ENCODE measurements at places on chromosomes 11 and 22. TPM values are rescaled to one million over a fixed set of nuclear protein-coding genes. Genes with fewer than 3 reads are reported as not detected.

PSMA1 gene
- 198 TPM for total RNA-seq

XKR3 gene
- not detected for total RNA-seq

GRCh38 chr11:18844753-18845367 is 53.3 kb upstream of the PTPN5 start:
- no peak overlapping the region for H3K27ac ChIP-seq
- peak; percentile 33 for DNase-seq
- H3K4me1 ChIP-seq: no peaks in the 10 kb centered on the region
- H3K36me3 ChIP-seq: no peaks in the 10 kb centered on the region
- 0 out of 2 replicates have a peak, but pooled peaks cover 8% of the 10 kb centered on the region for H3K27me3 ChIP-seq
- no peak overlapping the region for H3K4me3 ChIP-seq

GRCh38 chr11:78313181-78313795 is 104.3 kb downstream of the GAB2 start:
- H3K36me3 ChIP-seq: no peaks in the 10 kb centered on the region
- H3K27ac ChIP-seq: no peak overlapping the region
- peak; percentile 64 for DNase-seq
- no peaks in the 10 kb centered on the region for H3K27me3 ChIP-seq

GRCh38 chr22:23245799-23246136 is 65.5 kb downstream of the BCR start:
- no peak overlapping the region for H3K4me3 ChIP-seq
- no peak overlapping the region for H3K27ac ChIP-seq
- no peaks in the 10 kb centered on the region for H3K4me1 ChIP-seq
- no peak for DNase-seq
- no peaks in the 10 kb centered on the region for H3K27me3 ChIP-seq

DNA sequence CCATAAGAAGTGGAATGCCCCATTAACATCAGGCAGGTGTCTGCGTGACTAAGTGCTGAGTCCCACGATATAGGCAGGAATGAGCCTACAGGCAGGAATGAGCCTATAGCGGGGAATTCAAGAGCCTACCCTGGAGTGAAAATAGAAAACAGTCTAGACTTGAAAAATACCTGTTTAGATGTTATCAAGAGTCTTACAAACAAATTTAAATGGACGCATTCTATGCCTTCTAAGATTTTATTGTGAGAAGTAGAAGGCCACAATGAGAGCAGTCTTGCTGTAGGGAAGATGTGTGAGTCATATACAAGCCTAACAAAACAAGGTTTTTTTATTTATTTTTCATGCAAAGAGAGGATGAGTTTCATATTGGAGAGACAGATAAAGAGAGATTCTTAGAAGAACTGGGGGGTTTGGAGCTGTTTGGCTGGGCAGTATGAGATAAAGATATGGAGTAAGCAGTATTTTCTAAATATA is 200.8 kb upstream of the ZC3H12C start:
- no peak overlapping the region for H3K4me3 ChIP-seq
- no peaks in the 10 kb centered on the region for H3K27me3 ChIP-seq
- H3K4me1 ChIP-seq: no peaks in the 10 kb centered on the region
- no peak overlapping the region for H3K27ac ChIP-seq
- DNase-seq: no peak

DNA sequence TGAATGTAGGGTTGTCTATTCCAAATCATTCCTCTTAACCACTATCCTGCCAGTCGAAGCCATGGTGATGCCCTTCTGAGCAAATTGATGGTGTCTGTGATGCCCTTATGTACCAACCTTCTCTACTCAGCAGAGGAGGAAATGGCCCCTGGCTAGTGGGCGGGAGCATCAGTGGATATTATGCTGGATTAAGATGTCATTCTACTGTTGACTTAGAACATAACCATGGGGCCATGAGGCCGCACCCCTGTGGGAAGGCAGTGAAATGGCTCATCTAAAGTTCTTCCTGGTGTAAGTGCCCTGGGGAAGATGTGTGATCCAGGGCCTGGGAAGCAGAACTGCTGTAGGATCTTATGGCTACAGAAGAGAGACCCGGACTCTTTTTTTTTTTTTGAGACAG is 20.7 kb upstream of the P2RY2 start:
- no peaks in the 10 kb centered on the region for H3K36me3 ChIP-seq
- no peaks in the 10 kb centered on the region for H3K4me1 ChIP-seq
- H3K4me3 ChIP-seq: no peak overlapping the region
- no peak overlapping the region for H3K27ac ChIP-seq

DNA sequence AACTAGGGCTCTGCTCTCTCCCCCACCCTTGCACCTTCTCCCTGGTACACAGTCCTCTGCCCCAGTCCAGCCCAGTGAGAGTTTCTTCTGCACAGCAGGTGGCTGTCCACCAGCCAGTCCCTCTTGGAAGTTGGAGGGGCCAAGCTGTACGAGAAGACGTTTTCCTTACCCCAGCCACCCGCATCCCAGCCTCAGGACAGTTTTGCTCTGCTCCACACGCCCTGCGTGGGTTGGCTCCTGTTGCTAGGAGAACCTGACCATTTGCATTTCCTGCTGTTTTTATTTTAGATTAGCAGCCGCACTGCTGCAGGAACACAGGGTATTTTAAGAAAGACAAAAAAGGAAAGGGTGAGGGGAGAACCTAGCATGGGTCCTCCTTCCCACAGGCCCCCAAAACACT is 17.6 kb upstream of the NRGN start:
- no peaks in the 10 kb centered on the region for H3K36me3 ChIP-seq
- no peak overlapping the region for H3K27ac ChIP-seq
- no peak for DNase-seq

GRCh38 chr11:27373856-27374602 is 11.0 kb upstream of the CCDC34 start:
- H3K4me1 ChIP-seq: peaks cover 6% of the 10 kb centered on the region
- no peak overlapping the region for H3K27ac ChIP-seq
- no peaks in the 10 kb centered on the region for H3K27me3 ChIP-seq
- no peak for DNase-seq

- H3K27ac ChIP-seq: no peak overlapping the region
- no peaks in the 10 kb centered on the region for H3K27me3 ChIP-seq
- DNase-seq: no peak
These were observed 47.3 kb upstream of the TSKU start for GRCh38 chr11:76735841-76736240.

DNA sequence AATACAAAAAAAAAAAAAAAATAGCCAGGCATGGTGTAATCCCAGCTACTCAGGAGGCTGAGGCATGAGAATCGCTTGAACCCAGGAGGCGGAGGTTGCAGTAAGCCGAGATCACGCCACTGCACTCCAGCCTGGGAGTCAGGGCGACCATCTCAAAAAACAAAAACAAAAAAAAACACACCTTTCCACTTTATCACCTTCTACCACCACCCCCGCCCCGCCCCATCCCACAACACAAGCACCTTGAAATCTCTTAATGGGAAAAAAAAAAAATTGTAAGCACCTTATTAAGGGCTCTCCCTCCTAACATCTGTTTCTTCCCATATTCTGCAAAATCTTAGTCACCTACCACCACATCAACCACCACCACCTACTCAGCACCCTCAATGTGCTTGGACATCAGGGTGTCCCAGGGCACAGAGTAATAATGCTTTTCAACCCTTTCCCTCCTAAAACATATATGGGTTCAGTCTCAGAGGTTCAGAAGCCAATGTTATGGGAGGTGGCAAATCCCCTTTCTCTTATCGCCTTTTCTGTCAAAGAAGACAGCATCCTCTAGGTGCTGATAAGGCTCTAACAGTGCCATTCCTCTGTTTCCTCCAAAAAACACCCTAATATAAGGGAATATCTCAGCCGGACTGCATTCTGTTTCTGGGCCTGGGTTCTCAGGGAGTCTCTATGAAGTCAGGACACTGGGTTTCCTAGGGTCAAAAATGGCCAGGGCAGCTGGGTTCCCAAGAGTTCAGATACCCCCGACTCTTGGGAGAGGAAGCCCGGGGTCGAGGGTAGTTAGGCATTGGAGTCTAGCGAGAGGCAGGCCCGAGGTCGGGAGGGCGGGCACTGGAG is 718 bp downstream of the INTS5 start:
- H3K27ac ChIP-seq: peak overlapping the region; percentile 97
- peaks cover 8% of the 10 kb centered on the region for H3K4me1 ChIP-seq
- DNase-seq: no peak
- H3K36me3 ChIP-seq: 0 out of 2 replicates have a peak, but pooled peaks cover 5% of the 10 kb centered on the region
- peak overlapping the region; percentile 86 for H3K4me3 ChIP-seq

DNA sequence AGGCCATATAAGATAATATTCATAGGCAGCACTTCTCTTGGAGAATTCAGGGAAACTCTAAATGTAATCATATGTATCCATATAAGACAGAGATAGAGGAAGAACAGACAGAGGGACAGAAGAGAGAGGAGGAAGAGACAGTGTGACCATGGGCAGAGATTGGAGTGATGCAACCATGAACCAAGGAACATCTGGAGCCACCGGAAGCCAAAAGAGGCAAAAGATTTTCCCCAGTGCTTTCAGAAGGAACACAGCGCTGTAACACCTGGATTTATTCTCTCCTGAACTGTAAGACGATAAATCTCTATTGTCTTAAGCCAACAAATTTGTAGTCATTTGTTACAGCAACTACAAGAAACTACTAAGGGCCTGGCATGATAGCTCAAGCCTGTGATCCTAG is 57.7 kb downstream of the GAB2 start:
- peaks cover 2% of the 10 kb centered on the region for H3K4me1 ChIP-seq
- no peak overlapping the region for H3K4me3 ChIP-seq
- no peak for DNase-seq

Measured in Panc1 (cell line).